ENCODE measurements at places on chromosomes 6 and 20.

GRCh38 chr6:9405369-9405768 is 970.0 kb upstream of the SLC35B3 start:
- DNase-seq: peak; percentile 32

DNA sequence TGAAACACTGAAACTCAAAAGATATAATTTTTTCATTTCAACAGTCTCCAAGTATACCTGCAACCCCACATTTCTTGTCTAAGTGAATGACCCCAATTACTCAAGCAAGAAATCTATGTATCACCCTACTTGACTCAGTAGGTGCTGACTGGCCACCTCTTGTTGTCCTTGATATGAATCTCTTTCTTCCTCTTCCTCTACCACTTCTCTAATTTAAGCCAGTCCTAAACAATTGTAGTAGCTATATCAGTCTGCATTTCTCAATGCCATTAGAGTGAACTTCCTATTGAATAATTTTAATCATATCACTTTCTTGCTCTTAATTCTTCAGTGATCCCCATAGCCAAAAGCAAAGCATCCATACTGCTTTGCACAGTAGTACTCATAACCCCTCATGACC is 93.2 kb downstream of the NKAIN2 start:
- no peak for DNase-seq

- DNase-seq: peak; percentile 69
Observed at GRCh38 chr20:20360464-20360863, 7.4 kb upstream of the INSM1 start.

DNA sequence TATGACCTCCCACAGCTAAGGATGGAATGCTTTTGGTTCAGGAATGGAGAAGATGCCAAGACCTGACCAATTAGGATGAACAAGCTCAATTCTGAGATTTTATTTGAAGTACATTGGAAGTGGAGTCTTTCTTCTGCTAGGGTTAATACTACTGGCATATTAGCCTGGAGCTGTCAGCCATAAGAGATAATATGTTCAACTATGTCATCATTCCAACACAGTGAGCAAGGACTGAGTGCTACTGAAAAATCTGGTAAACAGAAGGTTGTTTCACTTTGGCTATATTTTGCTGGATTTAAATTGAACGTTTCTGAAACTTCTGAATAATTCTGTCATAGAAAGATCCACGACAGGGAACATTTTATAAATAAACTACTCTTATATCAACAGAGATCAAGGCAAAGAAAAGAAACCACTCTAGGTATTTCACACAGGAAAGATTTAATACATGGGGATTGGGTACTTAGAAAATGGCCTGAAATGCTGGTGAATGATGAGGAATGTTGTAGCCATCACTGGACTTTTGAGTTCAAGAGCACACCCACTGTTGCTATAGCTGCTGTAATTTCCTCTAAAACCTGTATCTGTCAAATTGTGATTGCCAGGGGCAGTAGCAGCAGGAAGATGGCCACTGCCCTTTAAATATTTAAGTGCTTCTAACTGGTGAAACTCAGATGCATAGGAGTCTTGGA is 200.5 kb downstream of the PLCB4 start:
- peak; percentile 28 for DNase-seq

DNA sequence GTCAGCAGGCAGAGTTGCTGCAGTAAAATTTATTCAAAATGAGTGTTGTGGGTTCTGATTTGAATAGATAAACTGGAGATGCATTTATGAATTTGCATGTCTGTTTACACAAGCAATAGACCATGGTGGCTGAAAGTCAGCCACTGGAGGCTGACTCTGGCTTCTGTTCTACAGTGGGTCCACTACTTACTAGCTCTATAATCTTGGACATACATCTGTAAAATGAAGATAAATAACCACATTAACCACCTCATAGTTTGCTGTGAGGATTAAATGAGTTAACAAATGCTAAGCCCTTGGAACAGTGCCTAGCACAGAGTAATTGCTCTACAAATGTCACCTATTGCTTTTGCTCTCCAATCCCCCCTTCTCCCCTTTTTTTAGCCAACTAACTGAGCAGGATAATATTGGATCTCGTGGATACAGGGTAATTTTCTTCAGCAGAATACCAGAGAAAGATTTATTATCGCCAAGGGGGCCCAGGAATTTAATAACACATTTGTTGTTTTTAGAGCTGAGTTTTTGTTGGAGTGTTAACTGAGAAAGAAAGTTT is 1.4 kb upstream of the PM20D2 start:
- no peak for DNase-seq

DNA sequence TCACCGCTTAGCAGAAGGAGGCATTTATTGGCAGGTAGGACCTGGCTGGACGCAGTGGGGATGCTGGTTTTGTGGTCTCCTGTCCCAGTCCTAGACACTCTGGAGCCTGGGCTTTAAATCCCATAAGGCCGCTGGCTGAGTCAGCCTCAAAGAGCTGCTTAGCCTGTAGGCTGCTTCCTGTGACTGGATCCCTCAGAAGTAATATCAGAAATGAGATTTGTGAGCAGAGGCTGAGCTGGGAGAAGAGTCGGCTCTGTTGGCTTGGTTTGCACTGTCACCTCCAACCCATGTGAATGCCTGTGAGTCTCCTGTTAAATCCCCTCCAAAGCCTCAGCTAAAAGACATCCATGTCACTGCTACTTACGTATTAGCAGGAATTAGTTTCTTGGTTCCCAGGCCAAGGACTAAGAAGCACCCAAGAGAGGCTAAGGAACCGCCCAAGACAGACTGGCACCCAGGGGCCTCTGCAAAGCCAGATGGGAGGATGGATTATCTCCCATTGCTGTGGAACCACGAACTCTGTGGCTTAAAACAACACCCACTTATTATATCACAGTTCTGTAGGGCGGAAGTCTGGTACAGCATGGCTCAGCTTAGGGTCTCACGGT is 289.4 kb downstream of the CDC5L start:
- DNase-seq: no peak

GRCh38 chr20:46997187-46997586 is 102.5 kb downstream of the EYA2 start:
- no peak for DNase-seq

DNA sequence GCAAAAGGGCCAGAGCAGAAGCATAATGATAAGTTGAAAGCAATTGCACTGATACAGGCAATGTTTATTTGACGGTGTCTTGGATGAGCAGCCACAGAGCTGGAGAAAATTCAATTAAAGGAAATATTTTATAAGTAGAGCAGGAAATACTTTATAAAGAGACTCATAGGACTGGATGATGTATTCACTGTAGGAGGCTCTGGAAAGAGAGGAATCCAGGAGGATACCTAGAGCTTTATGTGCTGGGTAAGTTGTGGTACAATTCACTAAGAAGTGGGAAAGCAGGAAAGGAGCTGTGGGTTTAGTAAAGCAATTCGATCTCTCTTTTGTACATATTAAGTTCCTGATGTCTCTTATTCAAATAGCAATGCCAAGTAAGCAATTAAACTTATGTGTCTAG is 86.3 kb downstream of the C6orf118 start:
- DNase-seq: no peak

GRCh38 chr20:44615876-44616603 is 33.7 kb downstream of the PKIG start:
- DNase-seq: no peak

- no peak for DNase-seq
Observed at GRCh38 chr6:24696097-24696496, 22.9 kb downstream of the C6orf62 start.

DNA sequence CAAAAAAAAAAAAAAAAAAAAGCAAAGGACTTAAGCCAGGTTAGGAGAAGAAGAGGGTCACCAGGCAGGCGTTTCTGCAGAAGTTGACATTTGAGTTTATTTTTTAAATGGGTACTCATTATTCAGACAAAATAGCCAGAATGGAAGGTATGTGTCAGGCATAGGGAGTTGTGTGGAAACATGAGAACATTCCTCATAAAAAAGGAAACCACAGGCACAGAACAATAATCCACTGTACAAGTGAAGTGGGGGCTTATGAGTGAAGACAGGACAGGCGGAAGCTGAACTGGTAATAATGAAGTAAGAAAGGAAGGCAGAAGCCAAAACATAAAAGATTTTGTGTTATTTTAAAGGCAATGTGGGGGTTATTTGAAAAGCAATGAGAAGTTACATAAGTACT is 104.6 kb downstream of the EPB41L2 start:
- peak; percentile 69 for DNase-seq

DNA sequence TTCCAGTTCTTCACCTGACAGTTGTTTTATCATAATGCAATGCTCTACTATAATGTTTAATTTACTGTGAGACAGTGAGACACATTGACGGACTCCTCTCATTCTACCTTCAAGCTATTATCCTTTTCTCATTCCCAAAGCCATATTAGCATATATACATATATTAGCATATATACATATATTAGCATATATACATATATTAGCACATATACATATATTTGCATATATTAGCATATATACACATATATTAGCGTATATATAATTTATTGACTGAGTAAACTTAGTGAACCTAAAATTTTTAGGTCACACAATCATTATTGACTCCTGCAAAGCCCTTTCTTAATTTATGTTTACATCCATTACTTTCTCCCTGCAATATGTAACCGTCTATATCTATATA is 555.0 kb upstream of the ADGRB3 start:
- DNase-seq: no peak

- no peak for DNase-seq
Observed at GRCh38 chr6:54377776-54378175, 69.5 kb downstream of the TINAG start.

DNA sequence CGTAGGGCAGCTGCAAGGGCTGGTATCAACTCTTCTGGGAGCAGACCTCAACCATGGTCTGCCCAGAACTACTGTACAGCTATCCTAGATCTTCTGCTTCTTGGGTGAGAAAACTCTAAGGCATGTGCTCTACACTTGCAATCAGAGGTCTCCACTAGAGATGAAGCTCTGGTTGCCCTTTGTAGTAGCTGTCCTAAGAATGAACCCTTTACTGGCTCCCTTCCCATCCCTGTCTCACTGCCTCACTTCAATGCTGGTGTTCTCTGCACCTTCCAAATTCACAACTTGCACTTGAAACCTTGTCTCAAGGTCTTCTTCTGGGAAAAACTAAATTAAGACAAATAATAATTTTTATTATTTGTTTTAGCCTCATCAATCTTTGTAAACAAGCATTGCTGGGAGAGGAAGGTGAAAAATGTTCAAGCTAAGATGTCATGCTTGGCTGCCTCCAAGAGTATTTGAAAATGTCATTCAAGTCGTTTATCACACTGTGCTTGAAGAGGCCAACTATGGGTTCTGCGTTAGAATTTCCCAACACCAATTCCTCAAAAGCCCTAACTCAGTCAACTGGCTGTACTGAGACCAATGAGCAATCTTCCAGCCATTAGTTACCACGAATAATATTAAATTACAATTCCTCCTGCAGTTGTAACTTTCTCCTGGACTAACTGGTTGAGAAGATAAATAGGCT is 255.7 kb upstream of the PRND start:
- DNase-seq: no peak

DNA sequence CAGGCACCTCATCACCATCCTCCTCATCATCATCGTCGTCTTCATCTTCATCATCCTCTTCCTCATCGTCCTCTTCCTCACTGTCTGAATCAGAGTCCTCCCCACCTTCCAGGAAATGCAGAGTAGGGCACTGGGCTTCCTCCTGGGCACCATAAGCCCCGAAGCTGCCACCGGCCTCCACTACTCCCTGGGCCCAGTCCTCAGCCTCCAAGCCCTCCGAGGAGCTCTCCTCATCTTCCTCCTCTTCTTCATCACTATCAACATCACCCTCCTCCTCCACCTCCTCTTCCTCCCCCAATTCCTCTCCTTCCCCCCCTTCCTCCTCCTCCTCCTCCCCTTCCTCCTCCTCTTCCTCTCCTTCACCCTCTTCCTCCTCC is 1.7 kb downstream of the CENPB start:
- DNase-seq: no peak

DNA sequence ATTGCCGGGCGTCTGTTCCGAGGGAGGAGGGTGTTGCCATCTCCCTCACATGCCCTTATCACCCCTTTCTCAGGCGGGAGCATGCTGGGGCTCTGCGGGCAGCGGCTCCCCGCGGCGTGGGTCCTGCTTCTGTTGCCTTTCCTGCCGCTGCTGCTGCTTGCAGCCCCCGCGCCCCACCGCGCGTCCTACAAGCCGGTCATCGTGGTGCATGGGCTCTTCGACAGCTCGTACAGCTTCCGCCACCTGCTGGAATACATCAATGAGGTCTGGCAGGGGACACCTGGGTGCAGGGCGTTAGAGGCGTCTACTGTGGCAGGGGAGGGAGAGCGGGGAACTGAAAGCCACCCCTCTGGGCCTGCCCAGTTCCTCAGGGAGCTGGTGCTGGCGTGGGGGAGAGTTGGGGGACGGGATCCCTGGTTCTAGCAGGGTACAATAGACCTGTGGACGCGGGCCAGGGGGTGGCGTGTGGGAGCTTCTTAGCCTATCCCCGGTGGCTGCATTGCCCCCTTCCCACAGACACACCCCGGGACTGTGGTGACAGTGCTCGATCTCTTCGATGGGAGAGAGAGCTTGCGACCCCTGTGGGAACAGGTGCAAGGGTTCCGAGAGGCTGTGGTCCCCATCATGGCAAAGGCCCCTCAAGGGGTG is 697 bp downstream of the PPT2 start:
- peak; percentile 72 for DNase-seq

- no peak for DNase-seq
Observed at GRCh38 chr6:32146287-32146686, 5.5 kb downstream of the PRRT1 start.

DNA sequence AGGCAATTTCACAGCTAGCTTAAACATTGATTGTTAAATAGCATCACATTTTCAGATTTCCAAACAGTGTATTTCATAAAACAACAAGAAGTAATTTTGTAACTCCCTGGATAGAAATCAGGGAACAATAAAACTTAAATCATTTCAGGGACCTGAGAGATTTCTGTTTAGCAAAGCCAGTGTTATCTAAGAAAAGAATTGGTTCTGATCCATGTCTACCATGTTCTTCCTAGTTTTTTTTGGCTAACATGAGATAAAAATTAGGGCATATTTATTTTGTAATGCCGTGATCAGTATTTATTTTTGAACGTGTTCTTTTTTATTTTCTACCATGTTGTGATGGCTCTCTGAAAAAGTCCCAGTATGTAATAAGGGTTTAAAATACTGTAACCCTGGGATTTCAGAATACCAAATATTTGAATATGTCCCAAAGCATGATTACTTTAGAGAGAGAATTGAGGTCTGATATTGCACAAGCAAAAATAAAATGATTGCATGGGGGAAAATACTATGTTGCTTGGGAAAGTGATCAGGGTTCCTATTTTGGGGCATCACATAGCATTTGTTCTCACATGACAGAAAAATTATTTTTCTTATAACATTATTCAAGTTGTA is 188.7 kb upstream of the CEP162 start:
- DNase-seq: no peak

DNA sequence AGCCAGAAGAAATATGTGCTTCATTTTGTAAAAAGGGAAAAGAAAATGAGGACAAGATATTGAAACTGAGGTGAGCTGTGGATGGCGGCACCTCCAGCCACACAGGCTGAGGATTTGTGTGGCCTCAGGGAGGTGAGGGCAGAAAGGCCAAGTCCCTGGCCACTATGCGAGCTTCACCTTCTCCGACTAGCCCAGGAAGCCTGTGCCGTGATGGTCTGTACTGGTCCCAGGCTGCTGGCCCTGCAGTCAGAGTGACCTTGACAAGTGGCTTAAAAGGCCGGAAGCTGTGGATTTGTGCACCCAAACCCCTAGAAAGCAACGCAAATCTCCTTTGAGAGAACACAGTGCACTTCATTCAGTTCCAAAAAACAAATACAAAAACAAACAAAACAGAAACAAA is 48.1 kb downstream of the WDR27 start:
- no peak for DNase-seq

GRCh38 chr6:27392623-27393022 is 4.1 kb downstream of the ZNF391 start:
- DNase-seq: no peak
